Hypothalamus (tissue), 51 donors: ENCODE measurements at places on chromosomes 7 and 10.
A peak's percentile ranks its signal among the peaks of the same experiment; 100 is the strongest.

GRCh38 chr10:29191674-29192073 is 97.2 kb upstream of the LYZL1 start:
- no peak for DNase-seq

DNA sequence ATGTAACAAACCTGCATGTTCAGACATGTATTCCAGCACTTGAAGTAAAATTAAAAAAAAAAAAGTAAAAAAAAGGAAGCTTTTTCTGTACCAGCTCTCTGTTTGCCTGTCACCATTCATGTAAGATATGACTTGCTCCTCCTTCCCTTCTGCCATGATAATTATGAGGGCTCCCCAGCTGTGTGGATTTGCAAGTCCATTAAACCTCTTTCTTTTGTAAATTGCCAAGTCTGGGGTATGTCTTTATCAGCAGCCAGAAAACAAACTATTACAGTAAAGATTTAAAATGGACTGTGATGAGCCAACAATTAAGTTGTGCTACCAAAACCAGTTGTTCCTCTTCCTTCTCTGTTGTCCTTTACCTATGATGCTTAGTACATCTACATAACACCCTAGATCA is 619.6 kb downstream of the ARL4A start:
- no peak for DNase-seq

GRCh38 chr10:62095181-62096122 is 173.2 kb downstream of the RTKN2 start:
- DNase-seq: no peak

- DNase-seq: no peak
Observed at GRCh38 chr10:11887381-11888227, 64.4 kb downstream of the PROSER2 start.

DNA sequence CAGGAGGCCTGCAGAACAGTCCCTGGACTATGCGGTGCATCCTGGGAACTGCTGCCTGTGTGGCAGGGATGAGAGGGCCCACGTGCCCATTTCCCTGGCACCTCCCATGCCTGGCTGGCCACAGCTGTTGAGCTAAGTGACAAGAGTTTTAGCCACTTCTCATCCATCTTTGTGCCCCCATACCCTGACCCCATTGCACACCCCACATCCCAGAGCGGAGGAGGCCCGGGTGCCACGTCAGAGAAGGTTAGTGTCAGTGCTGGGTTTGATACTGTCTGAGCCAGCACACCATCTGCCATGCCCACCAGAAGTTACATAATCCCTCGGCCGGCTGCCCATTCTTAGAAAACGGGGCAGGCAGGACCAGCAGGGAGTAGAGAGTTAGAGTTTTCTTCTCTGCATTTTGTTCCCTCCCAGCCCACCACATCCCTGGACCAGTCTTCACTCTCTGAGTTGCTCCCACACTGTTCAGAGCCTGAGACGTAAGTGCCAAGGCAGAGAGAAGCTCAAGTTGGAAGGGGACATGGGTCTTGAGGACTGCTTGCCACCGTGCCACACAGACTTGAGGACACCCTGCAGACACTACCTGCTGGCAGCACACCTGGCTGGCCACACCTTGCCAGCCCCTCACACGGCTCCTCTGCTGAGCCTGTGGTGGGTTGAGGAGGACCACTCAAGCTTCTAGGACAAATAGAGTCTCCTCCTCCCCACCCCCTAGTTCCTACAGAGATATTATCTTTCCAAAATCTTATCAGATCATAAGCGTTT is 13.1 kb downstream of the UNC5B start:
- peak; percentile 71 for DNase-seq

DNA sequence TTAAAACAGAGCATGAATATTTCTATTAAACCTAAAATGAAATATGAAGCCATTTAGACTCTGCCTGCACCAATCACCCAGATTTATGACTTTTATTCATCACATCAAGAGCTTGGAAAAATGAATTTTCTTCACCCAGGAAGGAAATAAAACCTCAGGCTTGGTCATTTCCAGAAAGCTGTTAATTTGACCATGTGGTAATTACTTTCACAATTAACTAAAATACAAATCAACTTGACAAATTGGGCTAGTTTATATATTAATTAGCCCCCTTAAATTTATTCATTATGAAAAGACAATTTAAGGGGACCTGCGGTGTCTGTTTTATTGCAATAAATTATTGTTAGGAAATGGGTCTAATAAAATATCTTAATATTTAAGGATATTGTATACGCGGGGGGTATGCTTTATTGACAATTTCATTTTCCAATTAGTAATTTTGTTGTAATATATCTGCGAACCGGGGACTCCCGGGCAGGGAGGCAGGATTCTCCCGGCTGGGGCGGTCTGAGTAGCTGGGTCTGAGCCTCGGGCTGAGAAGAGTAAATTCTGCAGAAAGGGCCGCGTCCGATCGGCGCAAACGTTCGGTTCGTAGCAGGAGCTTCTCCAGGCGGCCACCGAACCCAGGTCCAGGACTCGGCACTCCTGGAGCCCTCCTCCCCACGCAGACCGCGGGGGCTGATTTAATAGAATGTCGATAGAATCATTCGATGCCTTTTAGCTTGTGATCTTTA is 9.4 kb upstream of the MNX1 start:
- DNase-seq: no peak

GRCh38 chr7:63521-64021 is 128.8 kb upstream of the FAM20C start:
- no peak for DNase-seq

GRCh38 chr7:48035301-48035966 is at the start of gene C7orf57:
C7orf57 (plus strand) TSS chr7:48035543; CDS start chr7:48036309, 766 bp downstream.
- peak; percentile 42 for DNase-seq

GRCh38 chr7:105916603-105917002 is 40.2 kb upstream of the ATXN7L1 start:
- no peak for DNase-seq

DNA sequence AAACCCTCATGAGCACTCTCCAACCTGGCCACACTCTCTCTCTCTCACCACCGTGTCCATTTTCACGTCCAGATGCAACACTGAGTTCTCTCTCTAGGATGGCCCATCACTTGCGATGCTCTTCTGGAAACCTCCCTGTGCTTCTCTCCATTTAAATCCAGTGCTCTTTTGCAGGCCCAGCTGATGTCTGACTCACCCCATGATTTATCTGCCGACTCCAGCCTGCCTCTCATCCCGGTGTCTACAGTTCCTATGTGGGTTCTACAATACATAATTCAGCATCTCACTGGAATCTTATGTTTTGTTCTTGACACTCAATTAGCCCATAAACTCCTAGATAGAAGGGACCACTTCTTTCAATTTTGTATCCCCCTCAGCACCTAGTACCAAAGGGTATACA is 5.0 kb downstream of the TPK1 start:
- DNase-seq: no peak

DNA sequence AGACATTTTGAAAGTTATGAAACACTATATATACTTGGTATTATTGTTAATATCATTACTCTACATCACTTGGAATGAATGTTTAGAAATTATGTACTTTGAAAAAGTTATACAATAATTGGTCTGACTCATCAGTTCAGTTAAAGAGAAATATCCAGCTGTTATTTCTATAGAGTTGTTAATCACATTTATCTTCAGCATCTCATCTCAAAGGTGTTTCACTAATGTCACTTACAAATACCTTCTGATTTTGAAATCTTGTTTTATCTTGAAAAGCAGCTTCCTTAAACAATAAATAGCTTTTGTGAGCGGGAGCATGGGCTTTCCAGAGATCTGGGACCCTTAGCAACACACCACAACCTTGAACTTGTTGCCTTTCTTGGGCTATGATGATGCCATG is 205.2 kb downstream of the PCLO start:
- no peak for DNase-seq

- no peak for DNase-seq
Observed at GRCh38 chr7:17490825-17491224, 192.4 kb downstream of the AHR start.

DNA sequence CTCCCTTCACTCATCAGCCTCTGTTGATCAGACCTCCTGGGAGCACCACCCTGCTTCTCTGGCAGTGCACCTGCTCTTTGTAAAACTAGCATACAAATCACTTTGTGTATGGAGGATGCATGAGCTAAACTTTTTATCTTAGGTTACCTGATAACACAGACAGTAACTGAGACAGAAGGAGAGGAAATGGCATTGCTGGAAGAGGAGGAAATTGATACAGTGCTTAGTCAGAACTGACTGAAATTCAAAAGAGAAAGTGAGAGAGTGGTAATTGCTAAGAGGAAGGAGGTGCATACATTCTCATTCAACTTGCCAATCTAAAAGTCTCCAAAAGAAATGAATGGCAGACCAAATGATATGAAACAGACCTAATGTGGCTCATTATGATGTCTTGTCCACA is 1120.7 kb downstream of the GATA3 start:
- no peak for DNase-seq

DNA sequence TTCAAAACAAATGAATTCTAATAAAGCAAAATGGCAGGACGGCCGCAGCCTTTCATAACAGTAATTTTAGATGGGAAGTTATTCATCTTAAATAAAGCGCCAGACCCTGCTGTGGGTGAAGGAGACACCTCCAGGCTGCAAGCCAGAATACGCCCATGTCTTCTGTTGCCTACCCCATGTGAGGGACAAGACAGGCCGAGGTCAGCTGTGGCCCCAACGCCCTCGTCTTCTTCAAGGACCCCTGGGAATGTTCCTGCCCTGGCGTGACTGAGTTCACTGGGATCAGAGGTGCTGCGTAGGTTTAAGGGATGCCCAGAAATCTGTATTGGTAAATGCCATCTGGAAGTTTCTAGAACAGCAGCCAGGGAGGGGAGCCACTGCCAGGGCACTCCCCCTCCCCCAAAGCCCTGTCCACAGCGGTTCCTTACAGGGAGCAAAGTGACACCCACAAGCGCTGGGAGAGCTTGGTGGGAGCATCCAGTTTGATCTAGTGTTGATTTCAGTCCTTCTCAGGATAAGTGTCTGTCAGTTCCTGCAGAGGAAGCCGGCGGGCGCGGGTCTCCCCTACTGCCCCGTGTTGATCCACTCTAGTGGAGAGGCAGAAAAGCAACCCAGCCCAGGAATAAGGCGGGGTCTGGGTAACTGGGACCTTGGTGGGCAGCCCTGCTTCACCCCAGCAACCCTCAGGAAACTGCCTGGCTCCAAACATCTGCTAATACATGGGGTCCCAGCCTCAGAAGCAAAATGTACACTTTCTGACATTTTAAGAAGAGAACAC is 20.6 kb downstream of the PAPOLB start:
- no peak for DNase-seq

DNA sequence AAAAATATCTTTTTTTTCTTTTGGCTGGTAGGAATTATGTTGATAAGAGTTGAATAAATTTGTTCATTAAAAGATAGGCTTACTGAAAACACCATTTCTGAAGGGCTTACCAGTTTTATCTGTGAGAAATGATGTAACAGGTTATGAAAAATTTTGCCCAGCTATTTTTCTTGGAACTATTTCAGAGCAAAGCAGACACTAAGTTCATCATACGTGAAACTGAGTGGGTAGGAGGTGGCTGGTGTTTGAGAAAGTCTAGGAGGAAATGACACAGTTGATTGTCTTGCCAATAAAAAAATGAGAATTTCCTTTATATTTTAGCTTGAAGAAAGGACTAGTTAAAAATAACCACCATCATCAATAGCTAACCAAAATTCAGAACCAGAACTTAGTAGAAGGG is 6.2 kb upstream of the MRC1 start:
- DNase-seq: no peak

GRCh38 chr10:78259391-78259790 is 225.7 kb downstream of the RPS24 start:
- DNase-seq: no peak

- no peak for DNase-seq
Observed at GRCh38 chr10:26213157-26213800, 3.3 kb upstream of the GAD2 start.

- no peak for DNase-seq
Observed at GRCh38 chr10:133471300-133472109, 17.8 kb downstream of the SCART1 start.

- no peak for DNase-seq
Observed at GRCh38 chr7:75537731-75538130, 45.6 kb downstream of the SPDYE5 start.

DNA sequence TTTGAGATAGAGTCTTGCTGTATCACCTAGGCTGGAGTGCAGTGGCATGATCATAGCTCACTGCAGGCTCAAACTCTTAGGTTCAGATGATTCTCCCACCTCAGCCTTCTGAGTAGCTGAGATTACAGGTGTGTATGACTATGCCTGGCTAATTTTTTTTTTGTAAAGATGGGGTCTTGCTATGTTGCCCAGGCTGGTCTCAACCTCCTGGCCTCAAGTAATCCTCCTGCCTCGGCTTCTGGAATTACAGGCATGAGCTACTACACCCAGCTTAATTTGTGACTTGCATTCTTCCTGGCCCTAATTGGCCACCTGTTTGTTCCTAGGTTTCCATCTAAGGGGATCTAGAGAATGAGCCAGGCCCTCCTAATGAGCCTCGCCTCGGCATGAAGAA is 9.3 kb downstream of the ARHGAP22 start:
- no peak for DNase-seq

DNA sequence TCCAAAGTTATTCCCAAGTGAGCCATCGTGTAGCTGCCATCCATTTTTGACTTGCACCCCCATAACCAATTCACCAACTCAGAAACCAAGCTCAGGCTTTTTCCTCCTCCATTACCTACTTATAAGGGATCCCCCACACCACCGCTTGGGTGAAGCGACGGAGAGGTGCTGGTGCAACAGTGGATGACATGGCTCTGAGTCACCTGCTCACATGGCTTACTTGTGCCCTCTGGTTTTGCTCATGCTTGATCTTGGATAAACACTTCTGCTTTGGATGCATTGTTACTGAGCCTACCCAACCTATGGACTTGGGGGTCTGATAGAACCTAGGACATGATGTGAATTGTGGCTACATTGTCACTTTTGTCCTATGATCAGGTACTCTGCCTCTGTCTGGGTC is 12.0 kb upstream of the AKR1B1 start:
- DNase-seq: no peak

DNA sequence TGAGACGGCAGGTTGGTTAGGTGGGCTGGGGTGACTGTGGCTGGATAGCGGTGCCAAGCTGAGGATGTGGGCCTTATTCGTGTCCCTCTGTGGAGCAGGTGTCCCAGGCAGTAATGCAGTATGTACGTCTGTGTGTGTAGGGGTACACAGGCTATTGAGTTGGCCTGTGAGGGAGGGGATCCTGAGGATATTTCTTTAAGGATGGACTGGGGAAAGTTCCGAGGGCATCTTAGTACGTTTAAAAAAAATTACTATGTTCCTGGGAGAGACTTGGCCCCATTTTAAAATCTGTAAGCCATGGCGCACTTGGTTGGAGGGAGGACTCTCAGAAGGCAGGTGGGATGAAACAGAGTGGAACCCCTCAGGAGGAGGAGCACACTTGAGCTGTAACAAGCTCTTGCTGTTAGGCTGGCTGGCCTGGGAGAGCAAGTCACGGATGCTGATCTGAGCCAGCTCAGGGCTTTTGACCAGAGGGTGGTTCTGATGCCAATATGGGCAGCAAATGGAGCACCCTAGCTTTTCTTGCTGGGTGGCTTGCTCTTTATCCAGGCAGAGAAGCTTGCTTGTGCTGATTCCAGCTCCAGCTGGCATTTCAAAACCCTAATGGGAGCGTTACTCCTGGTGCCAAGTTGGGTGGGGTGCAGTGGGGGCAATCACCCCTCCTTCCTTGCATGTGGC is 765 bp downstream of the WBP1L start:
- no peak for DNase-seq

- no peak for DNase-seq
Observed at GRCh38 chr7:143967398-143967797, 12.8 kb downstream of the OR2F1 start.
